Stimulated activated naive CD8-positive, alpha-beta T cell treated with anti-CD3 and anti-CD28 coated beads, Interleukin-15, Interleukin-2, amounts not matched to agents 100 U/mL and 50 U/mL, for 24 hours (primary cell): ENCODE measurements at places on chromosomes 12 and 14.
A peak's percentile ranks its signal among the peaks of the same experiment; 100 is the strongest.

- peak; percentile 38 for DNase-seq
These were observed 28.6 kb downstream of the BAZ2A start for GRCh38 chr12:56601503-56601902.

DNA sequence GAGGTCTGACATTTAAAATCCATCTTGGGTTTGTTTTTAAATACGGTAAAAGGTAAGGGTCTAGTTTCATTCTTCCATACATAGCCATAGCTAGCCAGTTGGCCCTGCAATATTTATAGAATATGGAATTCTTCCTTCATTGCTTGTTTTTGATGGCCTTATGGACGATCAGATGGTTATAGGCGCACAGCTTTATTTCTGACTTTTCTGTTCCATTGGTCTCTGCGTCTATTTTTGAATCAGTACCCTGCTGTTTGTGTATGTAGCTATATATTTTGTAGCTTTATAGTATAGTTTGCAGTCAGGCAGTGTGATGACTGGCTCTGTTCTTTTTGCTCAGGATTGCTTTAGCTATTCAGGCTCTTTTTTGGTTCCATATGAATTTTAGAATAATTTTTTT, 366.8 kb upstream of the MIS18BP1 start:
- DNase-seq = no peak

GRCh38 chr12:77847060-77847541, 16.4 kb downstream of the NAV3 start:
- no peak for DNase-seq

GRCh38 chr12:9331218-9331626, 123.0 kb upstream of the PZP start:
- peak; percentile 77 for DNase-seq

DNA sequence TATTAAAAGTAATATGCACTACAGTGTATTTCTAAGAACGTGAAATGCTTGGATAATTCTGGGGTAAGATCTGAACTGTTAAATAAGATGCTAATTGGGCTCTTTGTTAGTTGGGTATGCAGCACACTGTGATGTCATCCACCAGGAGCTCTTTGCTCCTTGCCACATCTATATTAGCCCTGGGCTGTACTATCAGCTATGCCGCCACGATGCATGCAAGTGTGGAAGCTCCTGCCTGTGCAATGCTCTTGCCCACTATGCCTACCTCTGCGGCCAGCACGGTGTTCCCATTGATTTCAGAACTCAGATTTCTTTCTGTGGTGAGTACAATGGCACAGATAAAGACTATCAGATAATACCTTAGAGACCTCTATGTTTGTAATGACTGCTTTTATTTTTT, 165.6 kb downstream of the OTOGL start:
- no peak for DNase-seq

GRCh38 chr12:93852173-93852591, 175.0 kb downstream of the CRADD start:
- no peak for DNase-seq

GRCh38 chr12:93127582-93128331, 198.7 kb upstream of the EEA1 start:
- no peak for DNase-seq

DNA sequence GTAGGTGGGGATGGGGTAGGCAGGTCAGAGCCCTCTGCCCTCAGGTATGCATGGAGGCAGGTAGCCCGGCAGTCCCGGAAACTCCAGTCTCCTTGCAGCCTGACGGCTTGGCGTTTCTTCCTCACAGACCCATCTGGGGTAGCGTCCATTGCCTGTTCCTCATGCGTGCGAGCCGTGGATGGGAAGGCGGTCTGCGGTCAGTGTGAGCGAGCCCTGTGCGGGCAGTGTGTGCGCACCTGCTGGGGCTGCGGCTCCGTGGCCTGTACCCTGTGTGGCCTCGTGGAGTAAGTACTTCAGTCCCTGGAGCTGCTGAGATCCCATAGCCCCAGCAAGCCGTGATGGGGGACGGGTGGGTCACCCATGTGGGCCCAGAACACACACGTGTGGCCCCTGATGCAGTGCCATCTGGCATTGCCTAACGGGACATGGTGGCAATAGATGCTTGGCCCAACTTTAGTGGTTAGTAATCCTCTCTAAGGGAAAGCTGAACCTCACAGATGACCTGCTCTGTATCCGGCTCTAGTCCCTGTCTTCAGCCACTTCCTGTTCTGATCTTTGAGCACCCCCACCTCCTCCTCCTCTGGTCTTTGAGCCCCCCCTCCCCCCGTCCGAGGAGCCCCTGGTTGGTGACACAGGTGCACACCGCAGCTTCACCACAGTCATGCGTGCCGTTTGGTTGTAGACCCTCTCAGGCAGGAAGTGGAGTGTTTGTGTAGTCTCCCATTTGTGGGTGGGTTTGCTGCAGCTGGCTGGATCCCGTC, 3.7 kb downstream of the SIVA1 start:
- no peak for DNase-seq

- DNase-seq = no peak
These were observed 50.9 kb downstream of the FOXN4 start for GRCh38 chr12:109258201-109258600.

- no peak for DNase-seq
These were observed 236.7 kb downstream of the MDGA2 start for GRCh38 chr14:47438650-47439140.

GRCh38 chr12:48980389-48980952, 2.3 kb downstream of the WNT1 start:
- peak; percentile 36 for DNase-seq

DNA sequence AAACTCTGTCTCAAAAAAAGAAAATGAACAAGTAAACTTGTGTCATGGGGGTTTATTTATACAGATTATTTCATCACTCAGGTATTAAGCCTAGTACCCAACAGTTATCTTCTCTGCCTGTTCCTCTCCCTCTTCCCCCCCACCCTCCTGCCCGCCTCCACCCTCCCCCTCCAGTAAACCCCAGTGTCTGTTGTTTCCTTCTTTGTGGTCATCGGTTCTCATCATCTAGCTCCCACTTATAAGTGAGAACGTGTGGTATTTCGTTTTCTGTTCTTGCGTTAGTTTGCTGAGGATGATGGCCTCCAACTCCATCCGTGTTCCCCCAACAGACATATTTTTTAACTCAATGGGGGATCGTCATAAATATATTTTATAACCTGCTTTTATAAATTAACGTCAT, 12.3 kb downstream of the IL31 start:
- no peak for DNase-seq

DNA sequence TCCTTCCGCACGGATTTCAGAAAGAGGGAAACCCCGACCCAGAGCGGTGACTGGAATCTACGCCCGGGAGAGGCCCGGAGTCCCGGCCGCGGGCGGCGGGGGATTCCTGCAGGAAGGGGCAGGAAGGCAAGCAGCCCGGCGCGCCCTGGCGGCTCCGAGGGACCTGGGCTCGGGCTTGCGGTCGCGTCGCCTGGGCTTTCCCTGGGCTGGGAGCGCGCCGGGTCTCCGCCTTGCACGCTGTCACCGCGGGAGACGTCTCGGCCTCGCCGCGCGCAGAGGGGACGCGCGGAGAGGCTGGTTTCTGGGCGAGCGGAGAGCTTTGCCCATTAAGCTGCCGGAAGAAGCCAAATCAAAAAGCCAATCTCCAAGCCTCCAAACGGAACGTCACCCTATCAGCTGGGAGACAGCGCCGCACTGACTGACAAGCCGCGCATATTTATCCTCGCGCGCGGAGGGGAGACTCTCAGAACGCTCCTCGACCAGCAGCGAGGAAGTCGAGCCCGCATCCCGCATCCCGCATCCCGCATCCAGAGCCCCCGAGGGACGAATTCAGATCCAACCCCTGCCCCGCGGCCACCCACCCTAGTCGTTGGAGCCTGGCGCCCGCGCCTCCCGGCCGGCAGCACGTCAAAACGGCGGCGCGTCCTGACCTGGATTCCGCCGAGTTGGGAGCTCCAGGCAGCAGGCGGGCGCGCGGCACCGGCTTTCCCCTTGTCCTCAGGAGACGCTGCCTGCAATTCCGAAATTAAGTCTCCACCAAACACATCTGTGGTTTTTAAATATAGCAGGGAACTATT, at the start of gene SLC8A3:
Gene SLC8A3, minus strand, starts transcription at position 293 of the 797 bp plus-strand sequence. CDS start 20,529 bp downstream, outside the sequence.
- peak; percentile 62 for DNase-seq

GRCh38 chr12:5244513-5244972, 187.4 kb upstream of the NTF3 start:
- no peak for DNase-seq

DNA sequence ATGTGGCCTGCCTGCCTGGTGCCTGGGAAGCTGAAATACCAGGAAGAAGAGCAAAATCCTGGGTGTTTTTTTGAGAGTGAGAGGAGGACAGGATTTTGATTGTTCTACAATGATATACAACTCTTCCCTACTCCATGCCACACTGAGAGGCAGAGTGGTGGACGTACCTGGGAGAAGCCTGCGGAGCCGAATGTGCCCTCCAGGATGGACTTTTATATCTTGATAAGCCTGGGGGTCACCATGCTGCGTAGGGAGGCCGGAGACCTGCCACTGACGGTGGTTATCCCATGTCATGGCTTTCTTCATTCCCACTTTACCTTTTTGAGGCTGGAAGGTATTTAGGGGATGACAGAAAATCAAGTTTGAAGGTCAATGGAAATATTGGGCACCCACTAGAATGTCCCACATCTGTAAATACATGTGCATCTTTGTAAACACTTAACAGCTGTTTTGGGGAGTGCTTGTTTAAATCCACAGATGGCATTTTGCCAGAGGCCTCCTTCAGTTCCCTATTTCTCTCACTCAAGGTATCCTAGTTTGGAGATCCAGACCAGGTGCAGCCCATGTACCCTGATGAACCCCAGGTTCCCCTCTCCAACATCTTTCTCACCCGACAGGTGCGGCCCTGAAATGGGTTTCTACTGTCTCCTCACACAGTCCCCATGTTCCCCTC, 1.1 kb upstream of the GLT1D1 start:
- no peak for DNase-seq
